ENCODE measurements at places on chromosomes 13 and 19.
A peak's percentile ranks its signal among the peaks of the same experiment; 100 is the strongest.

GRCh38 chr19:33194886-33195644 lies 935 bp downstream of the LRP3 start:
- DNase-seq: no peak

DNA sequence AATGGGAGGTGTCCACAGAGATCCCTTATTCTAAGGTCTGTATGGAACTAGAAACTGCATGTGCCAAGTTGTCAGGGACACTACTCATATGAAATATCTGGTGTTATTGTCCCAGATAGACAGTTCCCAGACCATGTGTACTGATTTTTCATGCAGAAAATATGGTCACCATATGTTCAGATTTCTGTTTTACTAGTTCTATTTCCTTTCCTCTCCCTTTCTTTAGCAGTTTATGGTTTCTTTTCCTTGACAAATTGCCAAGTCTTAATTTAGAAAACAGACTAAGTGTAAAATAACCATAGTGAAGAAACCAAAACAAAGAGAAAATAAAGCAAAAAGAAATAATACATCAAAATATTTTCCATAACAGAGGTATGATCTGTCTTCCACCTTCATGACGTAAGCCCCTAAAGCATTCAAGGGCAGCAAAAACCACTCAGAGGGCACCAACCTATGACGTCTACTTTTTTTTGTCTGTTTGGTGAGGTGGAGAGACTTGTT lies 248.5 kb downstream of the KCTD12 start:
- DNase-seq: no peak

- no peak for DNase-seq
These were observed 7.7 kb downstream of the ATP7B start for GRCh38 chr13:52003541-52003940.

GRCh38 chr13:106561551-106562170 lies 6.3 kb downstream of the ARGLU1 start:
- peak; percentile 54 for DNase-seq

DNA sequence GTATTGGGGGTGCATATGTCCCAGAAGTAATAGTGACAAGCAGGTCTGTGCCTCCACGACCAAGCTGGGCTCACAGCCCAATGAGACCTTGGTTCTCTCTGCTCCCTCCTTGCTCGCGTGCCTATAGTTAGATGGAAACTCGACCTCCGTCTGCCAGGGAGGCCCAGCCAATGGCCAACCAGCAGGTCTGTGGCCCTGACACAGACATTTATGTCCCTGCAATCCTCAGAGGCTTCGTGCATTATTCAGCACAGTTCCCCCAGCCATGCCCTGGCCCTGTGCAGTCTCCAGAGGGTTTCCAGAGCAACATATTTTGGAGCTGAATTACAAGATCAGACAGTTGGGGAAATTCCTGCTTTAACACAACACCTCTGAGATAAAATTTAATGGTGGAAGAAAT lies 105.1 kb downstream of the UQCRFS1 start:
- DNase-seq: no peak

DNA sequence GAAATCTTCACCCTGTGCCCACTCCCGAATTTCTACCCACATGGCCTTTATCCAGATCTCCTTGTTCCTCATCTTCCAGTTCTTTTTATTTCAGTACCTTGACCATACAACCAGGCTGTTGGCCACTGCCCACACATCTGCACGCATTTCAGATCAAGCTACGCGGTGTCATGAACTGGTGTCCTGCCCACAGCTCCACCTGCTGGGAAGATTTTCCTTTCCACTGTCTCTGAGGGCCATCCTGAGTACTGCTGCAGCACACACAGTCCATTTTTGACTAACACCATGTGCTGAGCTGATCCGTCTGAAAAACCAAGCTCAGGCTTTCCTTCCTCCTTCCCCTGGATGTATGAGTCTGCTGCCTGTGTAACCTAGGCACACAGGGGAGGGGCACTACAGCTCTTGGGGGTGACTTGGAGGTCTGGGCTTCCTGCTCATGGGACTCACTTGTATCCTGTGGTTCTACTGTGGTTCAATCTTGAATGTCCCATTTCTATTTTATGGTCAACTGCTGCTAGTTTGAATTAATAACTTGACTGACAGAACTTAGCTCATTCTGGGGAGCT lies 71.9 kb downstream of the WASF3 start:
- no peak for DNase-seq

DNA sequence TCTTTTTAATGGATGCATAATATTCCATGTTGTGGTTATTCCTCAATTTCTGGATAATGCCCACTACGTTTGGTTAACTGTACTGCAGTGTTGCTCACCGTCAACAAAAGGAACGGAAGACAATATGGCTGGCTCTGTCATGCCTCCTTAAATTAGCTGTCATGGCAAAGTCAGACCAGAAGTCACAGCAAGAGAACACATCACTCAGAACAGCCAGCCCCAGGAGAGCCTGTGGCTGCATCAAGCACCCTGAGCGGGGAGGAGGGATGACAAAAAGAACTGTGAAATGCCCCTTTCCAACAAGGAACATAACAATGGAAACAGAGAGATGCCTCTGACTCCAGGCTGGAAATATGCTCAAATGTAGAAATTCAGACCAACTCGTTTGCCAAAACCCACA lies 366.0 kb upstream of the ZNF507 start:
- DNase-seq: no peak

DNA sequence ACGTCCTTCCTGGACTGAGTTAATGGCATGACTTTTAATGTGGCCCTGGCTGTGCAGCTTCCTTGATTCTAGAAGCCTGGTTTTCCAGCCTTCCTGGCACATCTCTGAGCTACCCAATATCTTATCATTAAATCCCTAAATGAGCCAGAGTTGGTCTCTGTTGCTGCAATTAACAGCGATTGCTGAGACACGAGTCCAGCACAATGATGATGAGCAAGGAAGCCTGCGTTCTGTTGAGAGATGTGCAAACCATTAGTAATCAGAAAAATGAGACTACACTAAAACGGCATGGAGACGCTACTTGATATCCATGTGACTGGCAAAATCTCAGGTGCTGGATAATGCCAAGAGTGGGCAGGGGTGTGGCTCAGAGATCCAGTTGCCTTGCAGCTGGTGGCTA lies 26.2 kb downstream of the GPR42 start:
- no peak for DNase-seq

DNA sequence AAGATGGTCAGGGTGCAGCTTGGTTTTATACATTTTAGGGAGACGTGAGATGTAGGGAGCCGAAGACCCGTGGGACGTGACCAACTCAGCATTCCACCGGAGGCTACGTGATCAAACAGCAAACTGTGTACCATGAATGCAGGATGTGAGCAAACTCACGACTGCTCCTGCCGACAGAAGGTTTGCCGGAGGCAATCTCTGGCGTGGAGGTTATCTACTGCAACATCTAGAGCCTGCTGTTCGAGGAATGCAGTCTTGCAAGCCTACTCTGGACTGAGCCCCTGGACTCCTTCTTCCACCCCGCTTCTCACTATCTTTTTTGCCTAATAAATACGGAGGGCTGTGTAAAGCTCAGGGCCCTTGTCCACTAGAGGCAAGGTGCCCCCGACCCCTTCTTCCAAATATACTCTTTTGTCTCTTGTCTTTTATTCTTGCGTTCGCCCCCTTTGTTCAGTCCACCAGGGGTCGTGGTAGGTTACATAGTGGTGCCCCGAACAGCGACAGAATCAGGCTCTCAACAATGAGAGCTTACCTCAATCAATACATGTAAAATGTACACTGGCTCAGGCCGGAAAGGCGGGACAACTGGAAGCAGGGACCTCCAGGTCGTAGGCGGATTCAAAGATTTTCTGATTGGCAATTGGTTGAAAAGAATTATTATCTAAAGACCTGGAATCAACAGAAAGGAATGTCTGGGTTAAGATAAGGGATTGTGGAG lies 8.9 kb upstream of the OR1I1 start:
- no peak for DNase-seq

DNA sequence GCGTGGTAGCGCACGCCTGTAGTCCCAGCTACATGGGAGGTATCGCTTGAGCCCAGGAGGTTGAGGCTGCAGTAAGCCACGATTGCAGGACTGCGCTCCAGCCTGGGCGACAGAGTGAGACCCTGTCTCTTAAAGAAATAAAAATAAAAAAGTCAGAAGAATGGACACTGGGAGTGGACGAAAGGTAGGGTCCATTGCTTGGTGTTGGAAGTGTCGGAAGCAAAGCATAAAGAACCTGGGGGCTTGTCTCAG lies 392 bp upstream of the ARHGAP33 start:
- DNase-seq: no peak

GRCh38 chr19:7470540-7471305 lies 18.1 kb downstream of the PEX11G start:
- no peak for DNase-seq

GRCh38 chr13:19183676-19184075 lies 2.1 kb upstream of the TUBA3C start:
- no peak for DNase-seq

DNA sequence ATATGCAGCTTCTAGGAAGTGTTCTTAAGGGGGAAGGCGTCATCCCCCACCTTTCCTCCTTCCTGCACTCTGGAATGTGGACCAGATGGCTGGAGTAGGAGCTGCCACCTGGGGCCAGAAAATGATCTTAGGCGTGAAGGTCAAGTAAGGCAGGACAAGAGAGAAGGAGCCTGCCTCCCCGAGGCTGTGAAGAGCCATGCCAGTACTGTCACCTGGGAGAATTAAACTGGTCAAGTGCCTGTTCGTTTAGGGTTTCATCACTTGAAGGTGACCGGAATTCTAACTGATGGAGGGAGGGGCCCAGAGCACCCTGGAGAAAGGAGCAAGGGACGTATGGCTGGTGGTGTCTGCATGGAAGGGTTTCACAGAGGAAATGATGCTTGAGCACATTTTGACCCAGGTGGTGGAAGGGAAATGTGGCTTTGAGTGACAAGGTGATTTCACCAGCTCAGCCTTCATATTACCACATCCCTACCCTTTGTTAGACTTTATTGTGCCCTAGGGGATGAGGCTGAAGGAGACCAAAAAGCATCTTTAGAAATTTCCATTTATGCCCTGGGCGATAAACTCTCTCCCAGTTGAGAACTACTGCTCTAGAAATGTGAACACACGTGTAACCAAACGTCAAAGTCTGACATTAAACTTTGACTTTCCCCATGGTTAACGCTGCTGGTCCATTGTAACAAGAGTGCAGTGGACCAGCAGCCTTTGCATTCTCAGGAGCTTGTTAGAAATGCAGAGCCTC lies 37.5 kb downstream of the PPP2R1A start:
- DNase-seq: no peak

- DNase-seq: no peak
These were observed 416.5 kb downstream of the EFNB2 start for GRCh38 chr13:106118996-106119395.

DNA sequence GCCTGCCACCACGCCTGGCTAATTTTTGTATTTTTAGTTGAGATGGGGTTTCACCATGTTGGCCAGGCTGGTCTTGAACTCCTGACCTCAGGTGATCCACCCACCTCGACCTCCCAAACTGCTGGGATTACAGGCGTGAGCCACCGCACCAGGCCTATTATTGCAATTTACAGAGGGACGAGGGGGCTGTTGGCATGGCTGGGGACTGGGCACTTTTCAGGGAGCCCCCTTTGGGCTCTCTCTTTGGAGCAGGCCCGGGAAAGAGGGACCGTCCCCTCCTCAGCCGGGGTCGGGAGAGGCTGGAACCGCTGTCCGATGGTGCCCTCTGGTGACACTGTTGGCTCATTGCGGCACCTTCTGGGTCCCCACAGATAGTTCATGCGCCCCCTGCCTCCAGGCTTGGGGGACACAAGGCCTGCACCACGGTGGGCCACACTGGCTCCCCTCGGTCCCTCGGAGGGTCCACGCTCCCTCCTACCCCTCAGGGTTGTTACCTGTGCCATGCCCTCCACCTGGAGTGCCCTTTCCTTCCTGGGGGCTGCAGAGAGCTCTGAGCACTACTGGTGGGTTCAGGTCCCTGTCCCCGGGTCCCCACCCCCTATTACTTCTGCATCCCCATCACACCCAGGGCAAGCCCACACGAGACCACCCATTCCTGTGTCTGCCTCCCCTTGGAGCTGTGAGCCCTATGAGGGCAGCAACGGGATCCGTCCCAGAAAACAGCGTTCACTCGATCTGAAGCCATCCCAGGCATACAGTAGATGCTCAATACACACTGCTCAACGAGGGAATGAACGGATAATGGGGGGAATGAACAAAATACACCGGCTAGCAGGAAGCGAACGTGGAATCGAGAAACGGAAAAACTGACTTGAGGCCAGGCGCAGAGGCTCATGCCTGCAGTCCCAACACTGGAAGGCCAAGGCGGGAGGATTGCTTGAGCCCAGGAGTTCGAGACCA lies 12.5 kb downstream of the FEM1A start:
- peak; percentile 84 for DNase-seq

GRCh38 chr13:82681535-82681934 lies 1200.7 kb downstream of the SLITRK1 start:
- DNase-seq: no peak

DNA sequence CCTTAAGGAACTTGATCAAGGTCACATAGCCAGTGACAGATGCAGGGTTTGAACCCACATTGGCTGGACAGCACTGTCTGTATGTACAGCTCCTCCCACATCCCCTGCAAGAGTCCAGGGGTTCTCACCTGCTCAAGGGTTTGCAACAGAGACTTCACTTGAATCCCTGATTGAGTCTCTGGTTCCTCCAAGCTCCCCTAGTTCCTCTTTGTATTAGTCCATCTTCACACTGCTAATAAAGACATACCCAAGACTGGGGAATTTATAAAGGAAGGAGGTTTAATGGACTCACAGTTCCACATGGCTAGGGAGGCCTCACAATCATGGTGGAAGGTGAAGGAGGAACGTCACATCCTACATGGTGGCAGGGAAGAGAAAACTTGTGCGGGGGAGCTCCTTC lies 72.8 kb upstream of the CLDN10 start:
- no peak for DNase-seq

- DNase-seq: no peak
These were observed 230.7 kb upstream of the SPRY2 start for GRCh38 chr13:80571346-80572307.

DNA sequence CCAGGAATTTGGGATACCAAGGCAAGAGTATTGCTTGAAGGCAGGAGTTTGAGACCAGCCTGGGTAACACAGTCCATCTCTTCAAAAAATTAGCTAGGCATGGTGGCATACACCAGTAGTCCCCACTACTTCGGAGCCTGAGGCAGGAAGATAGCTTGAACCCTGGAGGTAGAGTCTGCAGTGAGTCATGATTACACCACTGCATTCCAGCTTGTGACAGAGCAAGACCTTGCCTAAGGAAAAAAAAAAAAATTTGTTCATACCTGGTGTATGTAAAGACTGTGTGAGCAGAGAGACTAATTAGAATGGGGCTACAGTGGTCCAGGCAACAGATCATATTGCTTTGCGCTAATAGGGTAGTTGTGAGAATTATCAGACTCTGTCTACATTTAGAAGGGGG lies 778.3 kb upstream of the PCDH20 start:
- DNase-seq: no peak

DNA sequence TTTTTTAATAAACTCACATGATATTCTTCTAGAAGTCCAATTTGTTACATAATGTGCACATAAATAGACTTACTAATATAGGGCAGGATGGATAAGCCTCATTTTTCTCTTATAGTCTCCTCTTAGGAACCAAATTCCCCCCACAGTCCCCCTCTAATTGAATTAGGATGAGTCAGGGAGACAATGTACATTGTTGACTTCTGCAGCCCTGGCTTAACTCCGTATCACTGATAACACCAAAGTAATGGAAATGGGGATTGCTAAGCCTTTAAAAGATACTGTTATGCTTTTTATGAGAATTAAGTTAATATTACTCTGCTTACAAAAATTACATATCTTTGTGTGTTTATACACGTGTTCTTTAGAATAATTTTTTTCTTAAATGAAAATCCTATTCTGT lies 5.1 kb upstream of the PCDH9 start:
- no peak for DNase-seq
